Activated CD4-positive, alpha-beta T cell treated with anti-CD3 and anti-CD28 coated beads for 24 hours (primary cell): ENCODE measurements at places on chromosomes 1 and 21.

GRCh38 chr1:83671586-83671985 lies 327.3 kb downstream of the TTLL7 start:
- no peak for DNase-seq

- DNase-seq = no peak
Observed at GRCh38 chr1:206886831-206887230, 10.4 kb upstream of the IL24 start.

GRCh38 chr1:72284084-72284347 lies 1.7 kb upstream of the NEGR1 start:
- no peak for DNase-seq

DNA sequence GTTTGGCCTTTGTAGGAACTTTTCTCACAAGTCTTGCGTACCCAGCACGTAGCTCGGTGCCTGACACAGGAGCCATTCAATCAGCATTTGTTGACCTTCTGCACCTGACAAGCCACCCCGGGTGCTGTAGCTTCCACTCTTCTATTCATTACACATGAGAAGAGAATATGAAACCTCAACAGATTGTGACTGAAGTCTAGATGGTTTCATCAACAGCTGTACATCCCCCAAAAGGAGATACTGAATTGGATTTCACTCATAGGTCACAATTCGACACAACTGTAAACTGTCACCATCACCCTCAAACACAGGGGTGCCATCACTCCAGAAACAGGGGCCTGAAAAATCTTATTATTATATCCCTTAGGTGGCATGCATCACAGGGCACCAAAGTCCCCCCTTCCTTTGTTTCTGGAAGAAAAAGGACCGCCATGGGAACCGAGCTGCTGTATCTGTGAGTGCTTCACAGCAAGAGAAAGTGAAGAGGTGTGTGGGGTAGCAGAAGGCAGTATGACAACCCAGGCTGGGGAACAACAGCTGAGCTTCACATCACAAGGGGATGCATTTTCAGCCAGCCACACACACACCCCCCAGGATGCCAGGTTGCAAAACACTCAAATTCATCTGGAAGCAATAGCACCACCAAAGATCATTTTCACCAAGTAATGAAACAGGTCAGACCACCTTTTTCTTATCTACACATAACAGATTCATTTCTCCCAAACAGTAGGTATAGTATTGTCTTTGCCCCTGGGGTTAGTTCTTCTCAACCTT lies 225.7 kb downstream of the TOMM20 start:
- no peak for DNase-seq

- no peak for DNase-seq
Observed at GRCh38 chr1:79679916-79680315, 673.4 kb upstream of the ADGRL4 start.

DNA sequence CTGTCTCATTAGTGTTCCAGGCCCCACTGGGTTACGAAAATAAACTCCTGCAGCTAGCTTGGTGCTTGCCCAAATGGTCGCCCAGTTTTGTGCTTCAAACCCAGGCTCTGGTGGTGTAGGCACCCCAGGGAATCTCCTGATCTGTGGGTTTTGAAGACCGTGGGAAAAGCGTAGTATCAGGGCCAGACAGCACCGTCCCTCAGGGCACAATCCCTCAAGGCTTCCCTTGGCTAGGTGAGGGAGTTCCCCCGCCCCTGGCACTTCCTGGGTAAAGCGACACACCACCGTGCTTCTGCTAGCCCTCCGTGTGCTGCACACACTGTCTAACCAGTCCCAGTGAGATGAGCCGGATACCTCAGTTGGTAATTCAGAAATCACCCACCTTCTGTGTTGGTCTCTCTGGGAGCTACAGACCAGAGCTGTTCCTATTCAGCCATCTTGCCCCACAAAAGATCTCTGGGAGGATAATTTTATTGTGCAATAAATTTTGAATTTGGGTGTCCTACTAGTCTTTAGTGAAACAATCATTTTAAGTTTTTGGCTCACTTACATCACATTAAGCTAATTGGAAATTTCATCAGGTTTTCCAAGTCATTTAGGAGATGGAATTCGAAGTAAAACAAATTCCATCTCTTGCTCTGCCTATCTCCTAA lies 9.4 kb upstream of the SLC25A24 start:
- DNase-seq = no peak

- DNase-seq = no peak
Observed at GRCh38 chr1:200081969-200082245, 54.4 kb downstream of the NR5A2 start.

DNA sequence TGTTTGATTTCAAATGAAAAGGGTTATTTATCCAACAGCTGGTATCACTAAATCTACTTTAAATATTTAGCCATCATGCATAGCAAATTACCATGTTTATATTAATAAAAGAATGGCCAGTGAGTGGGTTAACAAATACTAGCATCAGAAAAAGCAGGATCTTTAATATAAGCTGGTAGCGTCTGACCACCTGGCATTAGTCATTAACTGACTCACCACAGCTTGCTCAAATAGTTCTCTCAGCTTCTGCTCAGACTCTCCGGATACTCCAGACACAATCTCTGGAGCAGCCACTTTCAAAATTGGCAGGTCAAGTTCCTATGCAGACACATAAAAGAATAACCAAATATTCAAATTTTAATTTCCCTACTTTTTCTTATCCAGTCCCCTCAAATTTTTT lies 29.6 kb downstream of the NVL start:
- no peak for DNase-seq

- no peak for DNase-seq
Observed at GRCh38 chr1:26719205-26719604, 23.4 kb downstream of the ARID1A start.

- DNase-seq = no peak
Observed at GRCh38 chr1:14968251-14968851, 185.2 kb upstream of the TMEM51 start.

DNA sequence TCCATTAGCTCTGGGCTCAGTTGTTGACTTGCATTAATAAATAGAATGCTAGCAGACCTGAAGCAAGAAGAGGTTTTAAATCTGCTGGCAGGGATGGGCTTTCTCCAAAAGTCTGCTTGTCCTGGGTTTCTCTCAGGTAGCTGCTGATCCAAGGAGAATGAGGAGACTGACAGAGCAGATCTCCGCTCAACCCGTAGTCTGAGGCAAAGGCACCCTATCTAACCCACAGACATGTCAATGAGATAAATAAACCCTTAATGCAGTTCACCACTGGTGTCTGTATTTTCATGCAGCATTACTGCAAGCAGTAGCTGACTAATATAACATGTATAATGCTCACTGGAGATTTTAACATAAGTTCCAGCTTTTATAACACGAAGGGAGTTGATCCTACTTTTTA lies 44.1 kb upstream of the RGS21 start:
- DNase-seq = no peak

GRCh38 chr1:230501849-230502248 lies 75.7 kb upstream of the PGBD5 start:
- no peak for DNase-seq

DNA sequence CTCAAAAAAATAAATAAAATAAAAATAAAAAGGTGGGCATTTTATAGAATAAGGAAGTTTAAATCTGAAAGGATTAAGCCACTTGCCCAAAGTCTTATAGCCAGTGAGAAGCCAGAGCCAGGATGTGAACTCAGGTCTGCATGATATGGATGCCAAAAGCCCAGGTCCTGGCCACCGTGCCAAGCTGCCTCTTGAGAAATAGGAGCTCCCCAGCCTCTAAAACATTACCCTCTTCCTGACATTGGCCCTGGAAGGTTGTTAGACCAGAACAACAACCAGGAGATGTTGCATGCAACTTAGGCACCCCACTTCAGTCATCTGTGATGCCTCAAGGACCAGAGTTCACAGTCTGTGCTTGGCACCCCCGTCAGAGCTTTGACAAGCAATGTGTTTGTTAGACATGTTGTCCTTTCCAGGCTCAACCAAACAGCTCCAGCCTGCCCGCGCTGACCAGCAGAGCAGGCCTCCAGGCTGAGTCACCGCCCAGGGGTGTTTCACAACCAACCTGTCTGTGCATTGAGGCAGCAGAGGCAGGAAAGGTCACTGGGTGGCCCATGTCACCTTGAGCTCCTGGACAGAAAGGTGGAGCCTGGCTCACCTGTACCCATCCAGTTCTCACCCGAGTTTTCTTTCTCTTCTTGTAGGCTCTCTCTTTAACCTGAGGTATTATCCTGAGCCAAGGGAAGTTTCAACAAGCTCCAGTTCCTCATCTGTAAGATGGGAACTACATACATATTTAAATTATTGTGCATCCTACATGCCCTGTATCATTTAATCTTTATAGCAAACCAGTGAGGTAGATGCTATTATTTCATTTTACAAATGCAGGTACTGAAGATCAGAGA lies 14.9 kb upstream of the MED18 start:
- DNase-seq = no peak

- DNase-seq = no peak
Observed at GRCh38 chr1:101451888-101452287, 215.1 kb downstream of the S1PR1 start.

- no peak for DNase-seq
Observed at GRCh38 chr1:104720741-104721140, 971.0 kb downstream of the AMY1C start.

DNA sequence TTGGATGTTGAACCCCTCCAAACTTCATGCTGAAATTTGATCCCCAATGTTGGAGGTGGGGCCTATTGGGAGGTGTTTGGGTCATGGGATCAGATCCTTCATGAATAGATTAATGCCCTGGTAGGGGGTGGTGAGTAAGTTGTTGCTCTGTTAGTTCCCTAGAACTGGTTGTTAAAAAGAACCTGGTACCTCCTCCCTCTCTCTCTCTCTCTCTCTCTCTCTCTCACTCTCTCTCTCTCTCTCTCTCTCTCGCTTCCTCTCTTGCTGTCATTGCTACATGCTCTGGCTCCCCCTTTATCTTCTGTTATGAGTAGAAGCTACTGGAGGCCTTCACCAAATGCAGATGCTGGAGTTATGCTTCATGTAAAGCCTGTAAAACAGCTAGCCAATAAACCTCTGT lies 498.2 kb upstream of the NR5A2 start:
- DNase-seq = no peak

GRCh38 chr1:35707601-35708440 lies 10.9 kb downstream of the C1orf216 start:
- no peak for DNase-seq

- no peak for DNase-seq
Observed at GRCh38 chr1:54767526-54767925, 3.2 kb upstream of the PARS2 start.

DNA sequence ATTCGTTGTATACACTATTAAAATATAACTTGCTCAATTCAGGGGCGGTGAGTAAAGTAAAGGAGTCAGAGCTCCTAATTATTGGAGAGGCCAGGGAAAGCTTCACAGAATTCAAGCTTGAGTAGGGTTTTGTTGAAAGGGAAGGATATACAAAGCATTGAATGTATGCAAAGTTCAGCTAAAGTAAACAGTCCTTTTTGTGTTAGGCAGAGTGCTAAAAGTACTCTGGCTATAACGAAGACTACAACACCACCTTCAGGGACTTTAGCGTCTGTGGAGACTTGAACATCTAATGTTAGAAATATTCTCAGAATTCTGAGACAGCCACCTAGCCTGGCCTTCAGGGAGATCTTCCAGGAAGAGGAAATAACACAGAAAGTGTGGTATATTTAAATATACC lies 1.1 kb downstream of the FALEC start:
- DNase-seq = no peak

GRCh38 chr1:111669268-111669667 lies 49.7 kb downstream of the RAP1A start:
- DNase-seq = no peak

- DNase-seq = no peak
Observed at GRCh38 chr1:42768172-42768571, 1.1 kb downstream of the C1orf50 start.

GRCh38 chr1:6358757-6359201 lies 34.8 kb downstream of the ACOT7 start:
- no peak for DNase-seq

DNA sequence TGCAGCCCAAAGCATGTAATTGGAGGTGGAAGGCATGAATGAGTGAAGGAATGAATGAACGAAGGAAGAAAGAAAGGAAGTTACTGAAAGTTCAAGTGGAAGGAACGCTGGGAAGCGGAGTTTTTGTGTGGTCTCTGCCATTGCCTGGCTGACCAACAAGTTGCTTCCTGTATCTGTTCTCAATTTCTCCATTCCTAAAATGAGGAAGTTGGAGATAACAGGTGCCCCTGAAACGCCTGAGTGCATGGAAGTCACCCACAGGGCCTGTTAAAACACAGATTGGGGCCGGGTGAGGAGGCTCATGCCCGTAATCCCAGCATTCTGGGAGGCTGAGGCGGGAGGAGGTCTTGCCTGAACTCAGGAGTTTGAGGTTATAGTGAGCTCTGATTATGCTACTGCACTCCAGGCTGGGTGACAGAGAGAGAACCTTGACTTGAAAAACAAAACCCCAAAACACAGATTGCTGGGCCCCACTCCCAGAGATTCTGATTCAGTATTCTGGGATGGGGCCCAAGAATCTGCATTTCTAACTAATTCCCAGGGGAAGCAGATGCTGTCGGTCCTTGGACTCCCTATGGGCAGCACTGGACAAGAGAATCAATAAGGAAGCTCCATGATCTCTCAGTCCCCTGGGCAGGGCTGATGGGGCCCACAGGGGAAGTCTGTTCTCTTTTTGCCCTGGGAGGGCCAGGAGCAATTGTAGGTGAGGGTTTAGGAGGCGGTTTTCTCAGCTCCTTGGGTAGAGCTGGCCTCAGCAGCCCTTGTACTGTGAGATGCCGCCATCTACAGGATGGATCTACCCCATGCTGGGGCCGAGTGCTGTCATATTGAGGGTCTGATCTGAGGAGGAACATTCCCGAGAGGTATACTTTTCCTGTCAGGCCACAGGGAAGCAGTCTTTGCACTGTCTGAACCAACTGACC lies 3.3 kb upstream of the CNR2 start:
- DNase-seq = peak; percentile 8

DNA sequence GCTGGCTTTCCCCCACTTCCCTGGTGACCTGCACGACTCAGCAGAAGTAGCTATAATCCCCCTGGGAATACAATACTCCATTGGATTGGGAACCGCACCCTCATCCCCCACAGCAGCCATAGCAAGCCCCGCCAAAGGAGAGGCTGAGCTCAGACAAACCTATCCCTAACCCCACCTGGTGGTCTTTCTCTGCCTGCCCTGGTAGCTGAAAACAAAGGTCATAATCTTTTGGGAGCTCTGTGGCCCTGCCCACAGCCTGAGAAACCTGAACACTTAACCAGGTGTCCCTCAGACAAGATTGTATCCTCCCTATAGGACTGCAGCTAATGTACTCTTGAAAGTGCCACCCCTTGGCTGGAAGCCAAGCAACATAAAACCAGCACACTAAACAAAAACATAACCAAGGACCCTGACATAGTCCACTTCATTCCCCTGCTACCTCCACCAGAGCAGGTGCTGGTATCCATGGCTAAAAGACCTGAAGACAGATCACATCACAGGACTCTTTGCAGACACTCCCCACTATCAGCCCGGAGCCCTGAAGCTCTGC lies 71.6 kb upstream of the RUNX1 start:
- no peak for DNase-seq

GRCh38 chr1:230747127-230747730 lies at the start of gene CAPN9:
TSS of gene CAPN9 (plus strand) at chr1:230747388. CDS start at chr1:230747497, 109 bp downstream.
- DNase-seq = no peak

- no peak for DNase-seq
Observed at GRCh38 chr21:41764558-41765419, 2.1 kb downstream of the RIPK4 start.
